ENCODE measurements at places on chromosomes 3 and 15.

GRCh38 chr3:39193391-39193790 lies 996 bp upstream of the XIRP1 start:
- no peak for DNase-seq

GRCh38 chr3:181956122-181956521 lies 244.4 kb downstream of the SOX2 start:
- no peak for DNase-seq

DNA sequence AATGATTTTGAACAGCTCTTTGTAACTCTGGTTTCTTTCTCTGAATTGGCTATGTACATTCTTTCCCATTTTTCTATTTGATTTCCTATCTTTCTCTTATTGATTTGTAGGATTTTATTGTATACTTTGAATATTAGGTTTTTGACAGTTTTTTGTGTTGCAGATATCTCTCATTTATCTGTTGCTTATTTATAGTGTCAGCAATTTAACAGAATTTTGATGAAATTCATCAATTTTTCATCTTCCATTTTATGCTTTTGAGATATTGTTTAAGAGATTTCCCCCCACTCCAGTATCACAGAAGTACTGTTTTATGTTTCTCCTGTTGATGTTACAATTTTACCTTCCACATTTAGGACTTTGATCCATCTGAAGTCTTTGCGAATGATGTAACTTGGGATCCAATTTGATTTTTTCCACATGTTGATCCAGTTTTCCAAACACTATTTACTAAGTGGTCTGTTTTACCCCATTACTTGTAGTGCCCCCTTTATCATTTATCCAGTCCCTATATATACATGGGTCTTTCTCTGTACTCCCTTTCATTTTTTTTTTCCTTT lies 46.1 kb downstream of the XYLB start:
- DNase-seq: no peak

DNA sequence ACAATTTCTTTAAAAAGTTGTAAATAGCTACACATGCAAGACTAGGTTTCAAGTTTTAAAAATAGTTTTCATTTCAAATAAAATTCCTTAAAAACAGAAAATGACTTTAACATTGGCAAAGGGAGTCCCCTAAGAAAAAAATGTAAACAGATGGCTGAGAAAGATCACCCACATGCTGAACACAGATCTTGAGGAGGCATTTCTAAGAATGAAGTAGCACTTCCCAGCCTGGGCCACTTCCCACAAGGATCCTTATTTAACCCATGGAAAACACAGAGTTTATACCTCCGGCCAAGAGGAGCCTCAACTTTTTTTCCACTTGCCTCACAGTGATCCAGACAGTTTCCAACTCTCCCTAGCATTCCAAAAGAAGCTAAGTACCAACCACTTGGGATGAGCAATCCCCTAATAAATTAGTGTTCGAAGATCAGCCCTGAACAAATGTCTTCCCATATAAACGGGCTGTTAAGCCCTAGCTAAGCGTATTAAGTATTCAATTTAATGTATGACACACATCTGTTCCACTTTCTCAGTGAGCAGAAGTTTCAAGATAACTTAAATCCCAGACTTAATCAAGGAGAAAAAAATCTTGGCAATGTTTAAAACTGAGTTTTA lies 61.4 kb downstream of the GADL1 start:
- no peak for DNase-seq

DNA sequence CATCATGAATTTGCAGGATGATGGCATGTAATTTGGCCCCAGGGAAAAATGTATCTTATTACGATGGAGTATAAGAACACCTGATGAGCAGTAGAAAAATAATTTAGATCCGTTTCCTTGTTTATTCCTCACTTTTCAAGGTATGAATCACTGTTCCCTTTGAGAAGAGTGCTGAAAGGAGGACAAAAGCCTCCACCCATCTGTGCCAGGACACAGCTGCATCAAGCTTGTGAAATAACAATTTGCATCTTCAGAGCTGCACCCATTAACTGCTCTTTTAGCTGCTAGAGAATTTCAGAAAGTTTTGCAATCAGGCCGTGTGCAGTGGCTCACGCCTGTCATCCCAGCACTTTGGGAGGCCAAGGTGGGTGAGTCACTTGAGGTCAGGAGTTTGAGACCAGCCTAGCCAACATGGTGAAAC lies 9.6 kb downstream of the CLDND1 start:
- DNase-seq: peak; percentile 98

- no peak for DNase-seq
Observed at GRCh38 chr3:156038869-156039268, 81.5 kb upstream of the KCNAB1 start.

DNA sequence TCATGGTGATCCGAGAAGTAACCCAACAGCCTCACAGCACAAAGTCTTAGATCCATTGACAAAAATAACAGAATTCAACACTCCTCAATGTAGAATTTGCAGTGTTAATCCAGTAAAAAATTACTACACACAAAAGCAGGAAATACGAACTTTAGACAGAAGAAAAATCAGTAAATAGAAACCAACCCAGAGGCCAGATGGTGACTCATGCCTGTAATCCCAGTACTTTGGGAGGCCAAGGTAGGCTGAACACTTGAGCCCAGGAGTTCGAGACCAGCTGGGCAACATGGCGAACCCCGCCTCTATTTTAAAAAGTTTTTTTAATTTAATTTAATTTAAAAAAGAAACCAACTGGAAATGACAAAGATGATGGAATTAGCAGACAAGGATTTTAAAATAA lies 36.1 kb downstream of the SELENOT start:
- no peak for DNase-seq

DNA sequence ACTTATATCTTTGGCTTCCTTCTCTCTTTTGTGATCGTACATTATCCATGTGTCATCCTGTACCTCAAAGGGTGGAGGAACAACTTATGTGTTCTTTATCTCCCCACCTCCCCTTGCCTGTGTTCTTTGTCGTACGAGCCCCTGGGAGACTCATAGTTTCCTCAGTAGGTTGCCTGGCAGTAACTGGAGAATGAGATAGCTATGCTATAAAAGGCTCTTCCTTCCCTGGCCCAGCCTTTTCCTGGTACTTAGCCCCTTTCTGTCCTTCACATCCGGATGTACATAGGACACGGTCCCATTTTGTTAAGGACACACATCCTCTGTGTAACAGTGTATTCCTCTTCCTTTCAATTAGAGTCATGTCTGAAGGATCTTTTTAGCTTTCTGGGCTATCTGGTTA lies 32.1 kb downstream of the PLCL2 start:
- no peak for DNase-seq

GRCh38 chr15:25176991-25177954 lies 222.5 kb downstream of the SNRPN start:
- DNase-seq: no peak

DNA sequence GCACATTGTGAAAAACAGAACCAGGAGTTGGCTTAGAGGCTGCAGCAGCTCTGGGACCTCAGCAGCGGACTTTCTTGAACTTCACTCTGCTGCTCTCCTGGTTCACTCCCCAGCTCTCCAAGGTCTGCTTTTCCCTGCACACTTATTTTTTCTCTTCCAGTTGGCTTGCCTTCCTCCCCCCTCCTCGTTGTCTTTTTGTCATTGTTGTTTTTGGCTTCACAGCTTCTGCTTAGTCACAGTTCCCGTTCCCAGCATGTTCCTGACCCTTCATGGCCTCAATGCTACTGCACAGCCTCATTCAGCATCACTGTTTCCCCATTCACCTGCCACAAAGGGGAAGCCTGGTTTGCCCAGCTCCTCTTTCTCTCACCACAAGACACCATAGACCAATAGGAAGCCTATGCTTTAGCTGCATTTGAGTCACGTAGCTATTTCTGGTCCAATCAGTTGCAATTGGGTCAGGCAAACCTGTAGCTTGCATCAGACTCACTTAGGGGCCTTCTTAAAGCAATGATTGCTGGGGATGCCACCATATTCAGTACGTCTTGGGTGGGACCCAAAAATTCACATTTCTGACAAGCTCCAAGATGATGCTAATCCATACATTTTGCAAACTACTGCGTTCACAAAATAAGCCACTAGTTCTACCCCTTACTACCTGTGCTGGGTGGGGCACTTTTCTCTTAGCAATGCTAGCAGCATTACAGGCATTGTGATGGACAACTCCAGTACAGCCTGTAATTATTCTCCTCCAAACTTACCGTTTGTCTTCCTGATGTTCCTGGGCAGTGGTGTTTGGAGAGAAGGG lies 7.8 kb upstream of the SUMF1 start:
- peak; percentile 99 for DNase-seq

DNA sequence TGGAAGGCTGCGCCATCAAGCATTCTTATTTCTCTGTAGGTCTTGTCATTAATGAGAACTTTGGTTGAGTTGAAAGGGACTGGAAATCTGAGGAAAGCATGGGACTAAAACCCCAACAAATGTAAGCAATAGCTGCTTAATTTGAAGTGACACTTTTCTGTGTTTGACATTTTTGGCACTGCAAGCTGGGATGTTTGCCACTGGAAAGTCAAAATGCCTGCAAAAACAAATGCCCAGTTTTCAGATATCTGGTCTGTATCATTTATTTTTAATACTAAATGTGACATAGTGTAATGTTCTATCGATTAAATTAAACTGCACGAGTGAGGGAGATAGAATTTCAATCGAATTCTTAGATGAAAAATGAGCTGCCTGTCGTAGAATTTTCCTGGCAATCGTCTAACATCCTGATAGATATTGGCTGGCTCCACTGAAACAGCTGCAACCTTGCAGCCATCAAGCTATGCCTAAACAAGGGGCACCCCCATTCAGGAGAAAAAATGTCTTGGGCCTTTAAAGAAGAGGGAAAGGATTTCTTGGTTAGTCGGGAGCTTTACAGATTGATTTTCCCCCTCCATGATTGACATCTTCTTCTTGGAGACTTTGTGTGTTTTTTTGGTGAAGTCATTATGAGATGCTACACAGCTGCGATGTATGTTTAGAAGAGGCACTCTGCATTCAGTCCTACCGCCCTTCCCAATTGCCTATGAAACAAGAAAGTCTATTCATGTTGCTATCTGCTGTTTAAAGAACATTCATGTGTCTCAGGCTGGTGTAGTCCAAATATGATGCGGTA lies 316.7 kb upstream of the TBL1XR1 start:
- no peak for DNase-seq

- no peak for DNase-seq
Observed at GRCh38 chr3:160169139-160169976, 55.9 kb upstream of the C3orf80 start.

DNA sequence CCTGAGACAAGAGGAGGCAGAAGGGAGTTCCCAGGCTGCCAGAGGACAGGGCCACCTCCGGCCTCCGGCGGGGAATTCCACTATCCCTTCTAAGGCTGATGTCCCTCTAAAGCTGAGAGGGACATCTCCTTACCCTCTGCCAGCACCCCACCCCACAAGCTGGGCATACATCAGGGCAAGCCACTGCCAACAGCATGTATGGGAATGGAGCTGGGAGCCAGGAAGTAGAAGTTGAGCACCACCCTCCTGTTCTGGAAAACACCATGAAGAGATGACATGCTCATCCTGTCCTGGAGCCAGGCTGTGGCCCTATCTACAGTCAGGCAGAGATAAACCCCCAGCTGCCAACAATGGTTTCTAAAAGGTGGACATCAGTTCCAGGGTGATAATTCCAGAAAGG lies 7.1 kb downstream of the PLCD1 start:
- DNase-seq: no peak

DNA sequence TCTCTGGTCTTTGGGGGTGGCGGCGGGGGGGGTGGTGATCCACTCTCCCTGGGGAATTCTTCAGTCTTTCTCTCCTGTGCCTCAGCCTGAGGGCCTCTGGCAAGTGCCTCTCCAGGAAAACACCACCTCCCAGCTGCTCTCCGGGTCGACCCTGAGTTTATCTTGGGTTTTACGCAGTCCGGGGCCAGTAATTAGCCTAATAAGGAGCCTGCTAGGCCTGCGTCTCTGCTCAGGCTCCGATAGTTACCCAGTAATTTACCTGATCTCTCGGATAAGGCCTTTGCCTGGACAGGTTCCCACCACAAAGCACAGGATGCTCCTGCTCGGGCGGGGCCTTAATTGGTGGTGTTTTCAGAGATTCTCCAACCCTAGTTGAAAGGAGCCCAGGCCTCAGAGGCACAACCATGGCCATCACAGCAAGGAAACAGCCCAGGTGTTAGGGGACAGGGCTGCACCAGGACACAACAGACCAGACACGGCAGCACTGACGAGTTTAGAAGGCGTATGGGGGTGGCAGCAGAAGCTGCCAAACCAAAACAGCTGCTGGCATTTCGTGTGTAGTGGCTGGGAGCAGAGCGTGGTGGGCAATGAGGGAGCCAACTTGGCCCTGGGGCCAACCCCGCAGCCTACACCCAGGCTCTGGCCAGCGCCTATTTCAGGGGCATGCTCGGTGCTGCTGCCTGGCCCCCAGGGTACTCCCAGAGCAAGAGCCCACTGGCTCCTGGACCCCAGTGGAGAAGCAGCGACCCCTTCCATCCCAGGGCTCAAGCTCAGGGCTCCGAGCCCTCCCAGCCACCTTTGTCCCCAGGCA lies 71.4 kb downstream of the KLF13 start:
- no peak for DNase-seq

- DNase-seq: no peak
Observed at GRCh38 chr3:149933858-149934257, 36.8 kb downstream of the PFN2 start.

GRCh38 chr15:89426500-89426899 lies 69.9 kb downstream of the RHCG start:
- DNase-seq: no peak

DNA sequence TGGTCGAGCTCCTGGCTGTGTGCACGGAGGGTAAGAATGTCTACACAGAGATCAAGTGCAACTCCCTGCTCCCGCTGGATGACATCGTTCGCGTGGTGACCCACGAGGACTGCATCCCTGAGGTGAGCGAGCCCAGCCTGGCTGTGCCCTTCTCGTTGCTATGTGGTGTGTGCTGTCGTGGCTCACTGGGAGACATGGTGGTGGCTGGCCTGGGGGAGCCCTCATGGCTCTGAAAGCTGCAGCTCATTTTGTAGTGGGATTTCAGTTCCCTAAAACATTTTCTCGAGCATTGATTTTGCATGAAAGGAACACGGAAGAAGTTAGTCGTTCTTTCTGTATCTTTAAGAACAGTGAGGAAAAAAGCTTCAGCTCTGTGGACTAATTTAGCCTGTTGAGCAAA lies 200.5 kb downstream of the ITPR1 start:
- no peak for DNase-seq

DNA sequence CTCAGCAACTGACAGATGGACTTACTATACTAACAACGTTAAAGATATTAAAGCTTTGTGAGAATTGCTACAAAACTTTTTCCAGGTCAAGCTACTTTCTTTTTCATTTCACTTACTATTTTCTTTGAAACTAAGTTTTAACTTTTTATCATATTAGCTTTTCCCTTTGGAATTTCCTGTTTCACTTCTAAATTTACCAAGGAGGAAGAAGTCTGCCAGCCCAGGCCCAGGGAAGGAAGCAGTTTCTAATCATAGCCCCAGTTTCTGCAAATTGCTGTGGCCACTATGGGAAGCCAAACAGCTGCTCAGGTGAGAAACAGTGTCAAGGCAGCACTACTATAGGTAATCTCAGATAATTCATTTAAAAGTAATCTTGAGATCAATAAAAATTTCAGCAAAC lies 18.4 kb downstream of the CYFIP1 start:
- DNase-seq: no peak

DNA sequence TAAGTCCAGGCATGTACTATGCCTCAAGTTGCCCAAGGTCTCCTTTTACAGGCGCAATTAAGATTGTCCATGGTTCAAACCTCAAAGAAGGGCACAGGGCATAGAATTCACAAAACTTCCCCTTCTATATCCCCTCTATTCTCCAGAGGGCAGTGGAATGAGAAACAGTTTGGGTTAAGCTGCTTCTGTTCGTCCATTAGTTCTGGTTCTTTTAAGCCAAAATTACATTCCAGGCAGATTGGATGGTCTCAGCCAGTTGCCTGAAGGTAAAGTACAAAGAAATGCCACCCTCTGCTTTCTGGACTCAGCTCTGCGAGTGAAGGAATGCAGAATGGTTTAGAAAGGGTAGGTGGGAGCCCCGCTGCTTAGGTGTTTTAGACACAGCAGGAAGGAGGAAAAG lies 200.7 kb downstream of the GREM1 start:
- no peak for DNase-seq
